ENCODE measurements at places on chromosomes 11 and 22.
A peak's percentile ranks its signal among the peaks of the same experiment; 100 is the strongest.

GRCh38 chr11:100618914-100619313, 68.2 kb upstream of the ARHGAP42 start:
- no peak for DNase-seq

- DNase-seq: peak; percentile 46
These were observed 2.8 kb downstream of the MYH9 start for GRCh38 chr22:36384766-36385481.

GRCh38 chr11:3222003-3222855, 3.6 kb upstream of the MRGPRG start:
- DNase-seq: no peak

DNA sequence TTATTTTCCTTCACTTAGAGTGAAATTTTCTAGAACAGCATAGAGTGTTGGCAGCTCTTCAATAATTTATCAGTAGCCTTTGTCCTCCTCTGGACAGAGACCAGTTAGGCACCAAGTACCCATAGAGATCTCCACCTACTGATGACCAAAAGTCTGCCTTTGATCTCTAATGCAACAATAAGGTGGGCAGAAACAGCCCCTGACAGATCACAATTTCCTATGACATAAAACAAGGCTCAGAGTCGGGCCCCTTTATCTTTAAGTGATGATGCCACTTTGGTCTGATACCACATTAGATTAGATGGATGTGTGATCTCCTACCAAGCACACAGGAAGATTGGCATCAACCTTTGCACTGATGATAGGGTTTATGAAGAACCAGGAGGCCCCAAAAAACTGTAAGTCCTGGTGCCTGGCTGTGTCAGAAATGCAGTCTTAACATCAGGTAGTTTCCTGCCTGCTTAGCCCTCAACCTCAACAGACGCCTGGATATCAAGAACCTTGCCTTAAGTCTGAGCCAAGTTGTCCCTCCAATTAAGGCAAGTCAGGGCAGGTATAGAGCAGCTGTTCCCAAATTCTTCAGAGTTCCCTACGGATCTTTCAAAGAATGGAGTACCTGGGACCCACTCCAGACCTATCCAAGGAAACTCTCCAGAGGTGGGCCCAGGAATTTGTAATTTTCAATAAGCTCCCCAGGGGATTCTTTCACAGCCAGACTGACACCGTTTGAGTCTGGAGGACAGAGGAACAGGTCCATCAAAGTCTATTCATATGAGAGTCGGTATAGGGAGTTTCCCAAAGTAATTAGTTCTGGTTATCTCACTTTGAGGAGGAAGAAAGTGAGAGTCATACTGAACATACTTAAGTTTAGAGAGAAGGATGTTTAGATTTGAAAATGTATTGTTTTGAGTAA, 30.6 kb upstream of the TMPRSS4 start:
- DNase-seq: no peak

DNA sequence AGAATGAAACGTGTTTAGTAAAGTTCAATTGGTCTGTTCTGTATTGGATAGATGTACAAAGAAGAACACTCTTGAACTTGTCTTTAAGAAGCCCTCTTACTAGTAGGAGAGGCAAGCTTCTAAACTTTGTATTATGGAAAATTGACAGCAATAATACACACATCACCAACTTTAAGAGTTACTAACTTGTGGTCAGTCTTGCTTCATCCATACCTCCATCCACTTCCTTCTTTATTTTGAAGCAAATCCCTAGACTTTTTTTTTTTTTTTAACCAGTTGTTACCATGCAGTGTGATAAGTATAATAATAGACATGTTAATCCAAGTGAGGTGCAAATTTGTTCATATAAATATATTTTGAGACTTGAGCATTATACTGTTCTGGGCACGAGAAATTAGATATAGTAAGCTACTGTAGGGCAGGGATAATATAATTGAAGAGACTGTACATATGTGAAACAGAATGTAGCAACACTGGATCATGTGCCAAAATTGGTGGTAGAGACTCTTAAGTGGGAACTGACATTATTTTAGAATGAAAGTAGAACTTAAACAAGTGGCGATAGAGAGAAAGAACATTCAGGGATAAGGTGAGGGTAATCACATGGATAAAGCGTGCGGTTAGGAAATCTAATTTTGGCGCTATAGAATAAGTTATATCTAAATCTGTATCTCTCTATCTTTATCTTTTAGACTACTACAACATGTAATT, 6.5 kb downstream of the FAR1 start:
- no peak for DNase-seq
